ENCODE measurements at places on chromosomes 6 and 20.

- DNase-seq, result no peak
These were observed 64.1 kb upstream of the BEND6 start for GRCh38 chr6:56890683-56891429.

GRCh38 chr20:37262505-37262904 is 891 bp upstream of the GHRH start:
- no peak for DNase-seq

DNA sequence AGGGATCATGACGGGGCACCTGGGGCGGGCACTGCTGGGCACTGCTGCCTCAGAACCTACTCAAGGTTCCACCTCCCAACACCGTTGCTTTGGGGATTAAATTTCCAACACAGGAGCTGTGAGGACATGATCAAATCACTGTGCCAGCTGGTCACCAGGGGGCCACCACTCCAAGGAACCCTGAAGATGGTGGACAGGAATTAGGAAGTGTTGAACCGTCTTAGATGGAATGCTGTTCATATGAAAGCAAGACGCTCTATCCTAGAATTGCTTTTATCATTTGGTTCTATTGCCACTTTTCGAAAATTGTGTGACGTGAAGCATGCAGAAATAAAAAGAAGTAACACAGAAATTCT is 140.3 kb downstream of the DLL1 start:
- DNase-seq, result no peak

GRCh38 chr6:53888931-53889330 is 94.1 kb downstream of the LRRC1 start:
- no peak for DNase-seq

DNA sequence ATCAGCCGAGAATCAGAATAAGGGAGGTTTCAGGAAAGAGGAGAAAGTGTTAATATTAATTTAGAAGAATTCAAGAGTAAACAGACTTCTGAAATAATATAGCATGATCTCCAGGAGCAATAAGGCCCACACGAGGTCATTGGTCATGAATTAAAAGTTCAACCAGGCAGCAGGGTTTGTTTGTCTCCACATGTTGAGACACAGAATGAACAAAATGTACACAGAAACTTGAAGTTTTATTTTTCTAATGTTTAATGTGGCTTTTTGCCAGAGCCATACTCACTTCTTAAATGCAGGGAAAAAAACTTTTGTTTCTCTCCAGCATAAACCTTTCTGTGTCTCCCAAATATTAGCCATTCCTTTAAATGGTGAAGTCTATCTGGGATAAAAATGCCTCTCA is 504.5 kb downstream of the HDGFL1 start:
- DNase-seq, result no peak

- no peak for DNase-seq
These were observed 630.7 kb downstream of the HACE1 start for GRCh38 chr6:104229057-104229456.

DNA sequence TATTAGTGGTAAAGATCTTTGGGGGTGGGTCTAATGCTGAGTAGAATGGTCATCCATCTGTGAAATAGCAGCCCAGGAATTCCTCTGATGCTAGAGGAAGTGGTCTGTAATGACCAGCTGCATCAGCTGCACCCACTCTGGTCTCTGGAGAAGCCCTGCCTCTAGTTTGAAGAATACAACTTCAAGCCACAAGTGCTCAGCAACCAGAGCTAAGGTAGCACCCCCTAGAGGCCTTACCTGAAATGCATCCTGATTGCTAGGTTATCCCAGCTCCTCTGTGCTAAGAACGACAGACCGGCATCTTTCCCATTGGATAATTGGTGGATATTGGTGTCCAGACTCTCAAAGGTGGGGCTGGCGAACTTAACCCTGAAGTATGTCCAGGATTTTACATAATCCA is 58.2 kb downstream of the DNAH8 start:
- no peak for DNase-seq

All from stimulated activated CD4-positive, alpha-beta T cell treated with anti-CD3 and anti-CD28 coated beads, Interleukin-2, amount 100 ng/mL, for 4 hours (primary cell).